T-helper 2 cell (primary cell): ENCODE measurements at places on chromosomes 4 and X.
A peak's percentile ranks its signal among the peaks of the same experiment; 100 is the strongest.

- DNase-seq: no peak
Observed at GRCh38 chr4:40848251-40848650, 98.5 kb downstream of the NSUN7 start.

DNA sequence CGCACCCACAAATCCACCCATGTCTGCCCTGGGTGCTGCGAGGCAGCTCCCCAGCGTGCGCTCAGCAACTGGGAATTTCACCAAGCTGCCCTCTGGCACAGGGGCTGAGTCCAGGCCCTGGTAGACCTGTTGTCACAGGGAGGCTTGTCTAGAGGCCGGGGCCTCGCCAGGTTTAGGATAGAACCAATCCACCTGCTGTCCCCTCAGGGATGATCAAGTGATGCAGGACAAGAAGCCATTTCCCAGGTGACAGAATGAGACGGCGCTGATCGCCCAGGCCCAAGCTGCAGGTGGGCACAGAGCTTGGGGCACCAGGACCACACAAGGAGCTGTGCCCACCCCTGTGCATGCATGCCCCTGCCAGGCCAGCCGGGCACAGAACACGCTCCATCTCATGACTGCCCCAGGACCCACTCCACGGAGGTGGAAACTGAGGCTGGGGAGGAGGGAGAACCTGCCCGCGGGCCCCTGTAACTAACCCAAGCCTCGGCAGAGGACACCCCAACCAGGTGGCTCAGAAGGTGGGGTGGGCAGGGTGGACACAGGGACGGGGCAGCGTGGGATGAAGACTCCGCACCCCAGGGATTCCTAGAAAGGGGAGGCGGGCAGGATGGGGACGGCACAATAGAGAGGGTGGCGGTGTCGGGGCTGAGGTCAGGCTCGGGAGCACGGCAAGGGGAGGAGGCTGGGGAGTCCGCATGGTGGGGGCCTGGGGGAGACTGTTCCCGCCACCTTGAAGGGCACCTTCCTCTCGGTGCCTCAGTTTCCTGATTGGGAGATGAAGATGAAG lies 78.0 kb downstream of the ZFYVE28 start:
- DNase-seq: no peak

- no peak for DNase-seq
Observed at GRCh38 chr4:112633477-112634235, 3.1 kb downstream of the ZGRF1 start.

DNA sequence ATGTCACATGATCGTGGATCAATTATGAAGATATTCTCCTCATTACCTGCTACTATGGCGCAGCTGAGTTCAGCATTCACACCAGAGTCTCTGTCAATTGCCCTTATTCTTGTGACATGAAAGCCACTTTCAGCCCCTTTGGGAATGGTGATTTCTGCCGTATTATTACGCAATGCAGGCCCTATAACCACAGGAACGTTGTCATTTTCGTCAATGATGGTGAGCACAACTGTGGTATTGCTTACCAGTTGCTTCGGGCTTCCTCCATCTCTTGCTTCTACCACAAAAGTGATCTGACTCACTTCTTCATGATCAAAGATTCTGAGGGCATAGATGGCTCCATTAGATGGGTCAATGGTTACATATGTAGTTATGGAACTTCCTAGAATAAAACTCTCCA lies 2.1 kb downstream of the PCDH18 start:
- no peak for DNase-seq

DNA sequence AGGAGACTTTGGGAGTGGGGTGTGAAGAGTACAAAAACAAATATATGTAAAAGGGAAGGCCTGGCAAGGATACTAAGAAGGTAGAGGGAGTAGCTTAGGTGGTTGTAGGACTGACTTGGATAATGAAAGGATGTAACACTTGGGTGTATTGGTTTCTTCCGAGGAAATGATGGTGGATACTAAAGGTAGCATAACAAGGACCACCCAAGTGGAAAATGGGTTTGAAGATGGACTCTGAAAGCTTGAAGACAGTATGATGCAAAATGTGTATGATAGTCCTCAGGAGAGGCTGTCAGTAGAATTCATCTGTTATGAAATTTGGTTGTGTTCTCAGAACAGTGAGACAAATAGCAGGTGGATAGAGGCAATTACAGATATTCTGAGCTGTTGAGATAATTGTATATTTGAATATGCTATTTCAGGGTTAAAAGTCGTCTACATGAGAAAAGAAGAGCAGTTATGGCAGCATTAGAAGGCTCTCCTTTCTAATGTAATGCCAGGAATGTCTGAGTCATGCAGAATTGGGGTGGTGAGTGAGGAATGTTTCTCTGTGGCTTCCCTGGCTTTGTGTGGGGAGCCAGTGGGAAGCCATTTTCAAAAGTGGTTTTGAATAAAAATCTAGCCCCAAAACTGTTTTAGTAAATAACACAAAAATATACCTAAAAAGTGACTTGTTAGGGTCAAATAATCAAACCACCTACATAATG lies 75.6 kb downstream of the FHIP1A start:
- DNase-seq: no peak

GRCh38 chr4:146381263-146381872 lies 140.4 kb downstream of the SLC10A7 start:
- DNase-seq: no peak

DNA sequence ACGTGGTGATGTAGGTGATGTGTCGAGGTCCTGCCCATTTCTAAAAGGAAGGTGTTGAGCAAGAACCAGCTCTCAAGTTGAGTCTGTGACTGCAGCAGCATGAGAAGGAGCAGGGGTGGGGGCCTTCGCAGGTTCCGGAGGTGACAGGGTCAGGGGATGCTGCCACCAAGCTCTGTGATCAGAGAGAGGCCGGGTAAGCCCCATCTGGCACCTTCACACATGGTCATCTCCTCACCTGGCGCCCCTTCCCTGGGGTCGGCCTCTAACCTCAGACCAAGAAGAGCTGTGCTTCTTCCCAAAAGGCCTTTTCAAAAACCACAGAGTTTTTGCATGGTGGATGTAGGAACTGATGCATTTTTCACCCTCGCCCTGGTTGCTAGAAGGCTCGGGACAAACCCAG lies 137.6 kb downstream of the CPZ start:
- DNase-seq: no peak

GRCh38 chr4:173490256-173490655 lies 39.8 kb downstream of the HAND2 start:
- no peak for DNase-seq

DNA sequence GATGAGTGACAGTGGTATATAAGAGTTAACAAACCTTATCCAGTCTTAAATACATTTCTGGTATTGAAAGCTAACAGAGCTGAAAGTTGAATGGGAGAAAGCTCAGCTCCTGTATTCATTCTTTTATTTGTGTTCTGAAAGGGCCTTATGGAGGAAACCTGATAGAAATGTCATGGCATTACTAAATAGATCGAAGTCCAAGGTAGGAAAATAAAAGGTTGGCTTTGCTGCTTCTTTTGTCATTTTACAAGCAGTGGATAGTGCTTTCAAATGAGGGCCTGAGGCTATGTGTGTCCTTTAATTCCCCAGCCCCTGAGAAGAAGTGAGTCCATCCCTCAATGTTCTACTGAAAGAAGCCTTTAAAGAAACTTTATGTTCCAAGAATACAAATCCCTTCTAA lies 974.3 kb upstream of the INTU start:
- no peak for DNase-seq

GRCh38 chr4:104815665-104816064 lies 321.0 kb upstream of the CXXC4 start:
- DNase-seq: no peak

- DNase-seq: no peak
Observed at GRCh38 chr4:169263791-169264392, 6.9 kb downstream of the SH3RF1 start.

DNA sequence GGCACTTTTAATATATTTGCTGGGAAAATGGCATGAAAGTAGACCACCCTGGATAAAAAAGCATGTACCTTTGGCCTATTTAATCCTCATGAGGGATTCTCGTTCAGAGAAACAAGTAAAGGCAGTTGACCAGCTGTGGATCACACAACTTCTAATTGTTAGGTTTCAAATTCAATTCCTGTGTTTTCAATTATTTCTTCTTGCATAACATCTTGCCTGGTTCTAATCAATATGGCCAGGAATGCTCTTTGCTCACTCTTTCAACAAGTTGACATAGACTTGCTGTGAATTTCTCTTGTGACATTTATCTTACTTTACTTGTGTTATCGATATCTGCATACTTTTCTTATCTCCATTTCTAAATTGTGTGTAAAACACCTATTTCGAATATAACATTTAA lies 211.8 kb downstream of the SLC7A11 start:
- DNase-seq: no peak

DNA sequence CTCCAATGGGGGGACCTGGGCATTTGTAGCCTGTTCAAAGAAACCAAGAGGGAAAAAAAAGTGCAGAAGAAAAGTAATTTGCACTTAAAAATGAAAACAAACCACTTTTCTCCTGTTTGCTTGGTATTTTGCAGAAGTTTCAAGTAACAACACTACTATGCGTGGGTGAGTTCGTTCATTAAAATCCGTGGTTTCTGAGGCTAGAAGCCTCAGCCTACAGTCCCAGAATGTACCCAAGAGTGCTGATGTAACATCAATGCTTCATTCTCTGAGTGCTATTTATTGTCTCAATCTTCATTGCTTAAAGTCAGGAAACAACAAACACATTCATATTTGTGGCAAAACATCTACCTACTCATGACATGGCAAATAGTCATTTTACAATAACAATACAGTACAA lies 29.2 kb downstream of the LGI2 start:
- no peak for DNase-seq

DNA sequence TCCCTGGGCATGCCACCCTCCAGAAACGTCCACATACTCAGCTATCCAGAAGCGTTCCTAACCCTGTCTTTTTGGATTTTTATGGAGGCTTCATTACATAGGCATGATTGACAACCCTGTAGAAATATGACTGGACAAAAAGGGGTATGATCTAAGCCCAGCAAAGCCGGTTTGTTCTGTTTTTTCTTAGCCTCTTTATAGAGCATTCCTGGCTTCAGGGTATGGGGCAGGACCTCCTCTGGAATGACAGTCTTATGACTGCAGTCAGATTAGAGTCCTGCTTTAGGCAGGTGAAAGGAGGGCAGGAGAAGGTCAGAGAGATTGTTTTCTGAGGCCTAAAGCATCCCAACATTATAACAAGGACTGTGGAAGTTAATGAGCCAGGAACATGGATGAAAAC lies 137.4 kb downstream of the DCLK2 start:
- DNase-seq: no peak

GRCh38 chr4:10579648-10580047 lies 104.9 kb downstream of the CLNK start:
- no peak for DNase-seq

- peak; percentile 2 for DNase-seq
Observed at GRCh38 chr4:127997534-127998388, 32.6 kb downstream of the ABHD18 start.

DNA sequence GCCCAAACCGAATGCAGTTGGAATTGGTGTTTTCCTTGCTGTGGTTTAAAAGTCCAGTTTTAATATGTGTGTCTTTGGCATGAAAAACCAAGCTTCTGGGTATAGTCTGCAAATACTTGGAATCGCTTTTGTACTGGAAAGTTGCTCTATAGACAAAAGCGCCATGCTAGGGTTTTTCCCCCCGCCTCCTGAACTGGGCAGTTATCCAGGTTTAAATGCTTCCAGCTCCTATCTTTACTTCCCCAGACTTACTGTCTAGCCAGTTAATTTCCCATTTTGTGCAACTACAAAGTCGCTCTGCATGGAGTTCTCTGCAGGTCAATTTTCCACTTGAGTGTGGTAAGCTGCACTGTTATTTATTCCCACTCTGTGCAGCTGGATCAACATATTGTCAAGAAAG lies 2.7 kb downstream of the RASL11B start:
- DNase-seq: no peak

- DNase-seq: no peak
Observed at GRCh38 chr4:15765391-15765790, 12.7 kb upstream of the CD38 start.

GRCh38 chrX:45322382-45322781 lies 121.7 kb upstream of the DIPK2B start:
- no peak for DNase-seq

DNA sequence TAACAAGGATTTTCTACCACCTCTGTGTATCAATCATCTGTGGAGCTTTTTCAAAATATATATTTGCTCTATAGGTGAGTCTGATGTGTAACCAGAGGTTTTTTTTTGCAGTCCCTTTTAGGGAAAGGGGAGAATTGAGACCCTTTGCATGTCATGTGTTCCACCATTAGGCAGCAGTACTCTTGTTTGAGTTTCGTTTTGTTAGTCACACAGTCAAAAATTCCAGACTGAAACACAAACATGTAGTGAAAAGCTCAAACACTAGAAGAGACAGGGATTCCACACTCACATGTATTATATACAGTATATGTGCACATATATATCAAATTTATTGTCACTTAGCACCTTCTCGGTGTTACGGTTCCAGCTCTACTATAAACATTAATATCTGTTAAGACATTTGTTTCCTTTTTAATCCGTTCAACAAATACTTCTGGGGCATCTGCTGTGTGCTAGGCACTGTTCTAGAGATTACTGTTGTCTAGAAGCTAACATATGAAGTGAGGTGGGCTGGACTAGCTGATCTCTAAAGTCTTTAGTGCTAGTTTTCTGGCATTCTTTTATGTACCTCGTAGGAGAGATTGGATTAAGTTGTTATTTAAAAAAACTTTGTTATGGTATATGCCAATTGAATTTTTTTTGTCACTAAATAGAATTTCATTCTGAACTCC lies 5.5 kb downstream of the USP9X start:
- no peak for DNase-seq

DNA sequence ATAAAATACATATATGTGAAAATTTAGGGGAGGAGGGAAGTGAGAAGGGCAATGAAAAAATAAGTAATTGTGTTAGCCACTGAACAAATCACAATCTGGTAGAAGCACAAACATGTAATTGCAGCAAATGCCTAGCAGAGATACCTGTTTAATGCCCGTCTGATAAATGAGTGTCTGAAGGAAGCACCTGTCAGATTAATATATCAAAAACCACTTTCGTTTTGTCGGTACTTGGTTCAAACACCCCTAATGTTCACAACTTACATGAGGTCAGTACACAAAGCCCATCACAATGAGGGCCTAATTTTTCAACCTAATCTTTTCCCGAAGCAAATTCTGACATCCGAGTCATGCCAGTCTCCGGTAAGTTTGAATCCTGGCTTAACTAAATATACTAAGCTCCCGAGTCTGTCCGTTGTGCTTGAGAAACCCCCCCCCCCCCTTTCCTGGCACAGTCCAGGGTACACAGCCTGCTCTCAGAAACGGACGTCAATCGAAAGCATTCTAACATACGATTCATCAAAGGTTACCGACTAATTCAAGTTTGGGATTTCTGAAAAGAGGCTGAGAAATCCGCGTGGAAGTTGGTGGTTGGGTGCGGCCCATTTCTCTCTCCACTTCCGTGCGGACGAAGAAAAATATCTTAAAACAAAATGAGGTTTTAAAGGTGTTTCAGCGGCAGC lies 758 bp downstream of the SDAD1 start:
- peak; percentile 19 for DNase-seq
